Stimulated activated CD4-positive, alpha-beta T cell treated with anti-CD3 and anti-CD28 coated beads, Interleukin-4, amount 100 ng/mL, for 48 hours (primary cell): ENCODE measurements at places on chromosomes 13 and 19.

- no peak for DNase-seq
These were observed 174.9 kb downstream of the TNFSF13B start for GRCh38 chr13:108444448-108444847.

GRCh38 chr19:58368561-58369360 lies 6.2 kb upstream of the ZNF497 start:
- DNase-seq = no peak

DNA sequence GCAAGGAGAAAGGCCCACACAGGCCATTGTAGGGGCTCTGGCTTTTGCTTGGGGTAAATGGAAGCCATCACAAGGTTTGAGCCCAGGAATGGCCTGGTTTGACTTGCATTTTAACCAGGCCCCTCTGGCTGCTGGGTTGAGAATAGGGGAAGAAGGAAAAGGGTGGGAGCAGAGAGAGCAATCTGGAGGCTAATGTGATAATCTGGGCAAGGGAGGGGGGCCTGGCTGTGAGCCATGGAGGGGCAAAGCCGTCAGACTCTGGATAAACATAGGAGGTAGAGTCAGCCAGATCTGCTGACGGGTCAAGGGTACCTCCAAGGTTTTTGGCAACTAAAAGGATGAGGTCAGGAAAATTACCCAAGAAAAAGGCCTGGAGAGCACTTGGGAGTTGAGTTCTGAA lies 41.6 kb downstream of the RFX2 start:
- DNase-seq = no peak

DNA sequence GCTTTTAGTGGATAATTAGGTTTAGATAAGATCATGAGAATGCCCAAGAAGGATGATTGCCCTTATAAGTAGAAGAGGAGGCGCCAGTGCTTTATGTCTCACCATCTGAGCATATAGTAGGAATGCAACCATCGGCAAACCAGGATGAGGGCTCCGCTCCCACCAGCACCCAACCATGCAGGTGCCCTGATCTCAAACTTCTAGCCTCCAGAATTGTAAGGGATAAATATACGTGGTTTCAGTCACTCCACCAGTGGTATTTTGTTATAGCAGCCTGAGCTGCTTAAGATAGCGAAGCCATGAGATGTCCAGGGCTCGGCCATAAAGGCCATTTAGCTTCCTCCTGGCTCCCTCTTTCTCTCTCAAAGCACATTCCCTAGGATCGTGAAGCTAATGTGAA lies 413.9 kb downstream of the MZT1 start:
- no peak for DNase-seq

DNA sequence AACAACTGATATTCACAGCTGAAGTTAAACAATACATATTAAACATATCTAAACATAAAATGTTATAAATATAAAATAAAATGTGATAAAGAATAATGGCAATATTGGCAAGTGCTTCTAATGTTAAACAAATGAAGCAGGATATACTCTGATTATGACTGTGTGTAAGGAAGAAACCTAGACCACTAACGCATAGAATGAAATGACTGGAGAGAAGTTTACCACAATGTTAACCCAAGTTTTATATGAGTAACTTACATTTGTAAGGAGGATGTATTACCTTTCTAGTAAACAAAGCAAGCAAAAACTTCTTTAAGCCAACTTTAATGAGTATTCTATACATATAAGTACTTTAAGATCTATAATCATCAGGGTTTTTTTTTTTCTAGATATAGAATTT lies 43.0 kb downstream of the RB1 start:
- DNase-seq = no peak

GRCh38 chr13:73258406-73258805 lies 199.6 kb downstream of the KLF5 start:
- no peak for DNase-seq

DNA sequence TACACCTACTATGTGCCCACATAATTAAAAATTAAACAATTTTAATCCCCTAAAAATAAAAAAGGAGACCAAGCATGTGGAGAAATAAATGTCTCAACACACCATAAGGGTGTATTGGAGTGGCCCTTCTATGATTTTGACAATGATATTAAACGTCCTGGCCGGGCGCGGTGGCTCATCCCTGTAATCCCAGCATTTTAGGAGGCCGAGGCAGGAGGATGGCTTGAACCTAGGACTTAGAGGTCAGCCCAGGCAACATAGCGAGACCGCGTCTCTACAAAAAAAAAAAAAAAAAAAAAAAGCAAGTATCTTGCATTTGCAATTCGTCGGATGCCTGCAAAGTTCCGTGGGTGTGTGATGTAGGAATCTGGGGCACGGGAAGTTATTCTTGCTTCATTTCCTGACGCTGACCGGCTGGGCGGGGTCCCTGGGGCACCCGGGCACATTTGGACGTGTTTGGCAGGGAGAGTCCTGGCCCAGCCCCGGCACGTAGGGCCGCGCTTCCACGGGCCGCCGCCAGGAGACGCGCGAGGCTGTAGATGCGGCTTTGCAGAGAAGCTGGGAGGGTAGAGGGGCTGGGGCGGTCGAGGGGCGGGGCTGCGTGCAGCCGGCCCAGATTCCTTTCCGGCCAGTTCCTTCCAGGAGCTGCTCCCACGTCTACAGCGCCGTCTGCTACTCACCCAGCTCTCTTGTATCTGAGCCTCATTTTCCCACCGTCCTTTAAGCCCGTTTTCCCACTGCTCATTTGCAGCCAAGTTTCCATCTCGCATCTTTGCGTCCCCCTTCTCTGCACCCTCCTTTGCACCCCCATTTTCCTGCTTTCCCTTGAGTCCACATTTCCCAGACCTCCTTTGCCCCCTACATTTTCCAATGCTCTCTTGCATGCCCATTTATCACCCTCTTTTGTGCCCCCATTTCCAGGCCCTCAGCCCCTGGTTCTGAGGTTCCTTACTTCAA lies 2.2 kb upstream of the TSPAN16 start:
- peak; percentile 79 for DNase-seq

DNA sequence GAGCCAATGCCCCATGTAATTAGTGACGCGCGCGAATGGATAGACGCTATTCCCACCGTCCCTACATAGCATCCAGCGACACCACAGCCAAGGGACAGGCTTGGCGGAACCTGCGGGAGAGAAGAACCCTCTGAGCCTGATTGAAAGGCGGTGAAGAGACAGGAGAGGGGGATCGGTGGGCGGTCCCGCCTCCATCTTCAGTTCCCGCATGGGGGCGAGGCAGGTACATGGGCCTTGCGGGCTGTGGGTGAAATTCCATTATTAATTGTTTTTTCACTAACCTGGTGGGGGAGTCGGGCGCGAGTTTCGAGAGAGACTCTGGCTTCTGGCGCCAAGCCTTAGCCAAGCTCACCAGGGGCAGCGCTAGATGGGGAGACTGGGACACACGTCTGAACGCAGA lies 8.4 kb upstream of the TEX101 start:
- no peak for DNase-seq

- DNase-seq = no peak
These were observed 23.5 kb downstream of the NKPD1 start for GRCh38 chr19:45137179-45137761.

GRCh38 chr13:41588899-41589298 lies 131.5 kb downstream of the RGCC start:
- peak; percentile 29 for DNase-seq

DNA sequence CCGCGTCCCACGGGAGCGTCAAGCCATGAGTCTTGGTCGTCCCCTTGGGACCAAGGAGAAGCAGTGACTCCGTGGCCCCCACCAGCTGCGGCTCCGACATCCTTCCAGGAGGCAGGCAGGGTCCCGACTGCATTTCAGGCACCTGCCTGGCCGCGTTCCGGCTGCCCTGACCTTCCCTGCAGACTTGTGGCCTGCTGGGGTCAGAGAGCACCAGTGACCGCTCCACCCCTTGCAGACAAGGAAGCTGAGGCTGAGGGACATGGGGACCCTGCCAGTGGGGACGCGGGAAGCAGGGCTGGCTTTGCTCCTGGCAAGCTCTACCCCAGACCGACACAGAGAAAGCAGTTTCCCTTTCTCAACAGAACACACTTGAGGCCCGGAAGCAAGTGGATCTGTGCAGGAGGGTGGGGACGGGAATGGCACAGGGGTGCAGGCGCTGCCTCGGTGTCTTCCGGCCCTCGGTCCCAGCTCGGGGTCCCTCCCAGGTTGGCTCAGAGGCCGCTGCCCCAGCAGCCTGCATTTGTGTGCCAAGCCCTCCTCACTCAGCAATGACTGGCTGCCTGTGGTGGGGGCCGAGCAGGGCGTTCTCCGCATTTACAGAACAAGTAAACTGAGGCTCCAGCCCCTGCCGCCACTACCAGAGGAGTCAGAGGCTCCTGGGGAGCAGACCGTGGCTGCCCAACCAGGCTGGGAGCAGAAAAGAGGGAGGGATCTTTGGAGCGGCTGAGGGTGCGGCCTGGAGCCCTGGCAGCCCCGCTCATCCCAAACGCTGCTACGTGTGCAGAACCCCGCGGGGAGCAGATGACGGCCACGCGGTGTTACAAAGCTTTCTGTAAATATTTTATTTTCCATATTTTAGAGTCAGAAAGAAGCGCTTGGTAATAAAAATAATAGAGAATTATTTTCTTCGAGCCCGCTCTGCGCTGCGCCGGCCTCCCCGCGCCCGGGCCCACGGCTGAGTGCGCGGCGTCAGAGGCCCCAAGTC lies 43.9 kb downstream of the GAS6 start:
- DNase-seq = no peak

DNA sequence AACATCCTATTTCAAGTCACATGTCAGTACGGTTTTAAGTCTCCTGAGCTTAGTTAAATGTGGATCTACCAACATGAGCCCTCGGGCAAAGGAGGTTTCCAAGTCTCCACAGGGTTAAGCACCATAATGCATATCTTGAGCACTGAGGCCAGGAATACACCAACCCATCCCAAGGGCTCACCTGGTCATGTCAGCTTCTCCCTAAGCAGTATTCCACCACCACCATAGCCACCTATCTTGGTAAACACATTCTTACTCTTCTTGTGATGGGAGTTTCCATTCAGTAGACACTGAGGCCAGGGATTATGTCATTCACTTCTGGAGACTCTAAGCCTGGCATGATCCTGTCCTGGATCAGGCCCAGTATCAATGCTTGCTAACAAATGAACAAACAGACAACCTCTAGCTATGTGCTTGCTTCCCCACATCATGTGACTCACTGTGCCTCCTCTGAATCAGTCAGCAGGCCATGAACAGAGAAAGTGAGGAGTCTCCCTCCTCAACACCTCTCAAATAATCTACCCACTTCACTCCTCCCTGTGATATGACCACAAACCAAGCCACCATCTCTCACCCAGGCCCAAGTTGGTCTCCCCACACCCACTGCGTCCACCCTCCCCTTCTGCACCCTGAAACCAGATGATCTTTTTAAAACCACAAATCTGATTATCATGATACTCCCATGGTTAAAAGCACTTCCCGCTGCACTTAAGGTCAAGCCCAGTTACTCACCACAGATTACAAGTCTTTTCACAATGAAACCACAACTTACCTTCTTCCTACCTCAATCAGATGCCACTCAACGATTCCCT lies 5.8 kb downstream of the PEG3 start:
- DNase-seq = no peak

GRCh38 chr19:18842166-18842565 lies 10.4 kb downstream of the UPF1 start:
- no peak for DNase-seq

DNA sequence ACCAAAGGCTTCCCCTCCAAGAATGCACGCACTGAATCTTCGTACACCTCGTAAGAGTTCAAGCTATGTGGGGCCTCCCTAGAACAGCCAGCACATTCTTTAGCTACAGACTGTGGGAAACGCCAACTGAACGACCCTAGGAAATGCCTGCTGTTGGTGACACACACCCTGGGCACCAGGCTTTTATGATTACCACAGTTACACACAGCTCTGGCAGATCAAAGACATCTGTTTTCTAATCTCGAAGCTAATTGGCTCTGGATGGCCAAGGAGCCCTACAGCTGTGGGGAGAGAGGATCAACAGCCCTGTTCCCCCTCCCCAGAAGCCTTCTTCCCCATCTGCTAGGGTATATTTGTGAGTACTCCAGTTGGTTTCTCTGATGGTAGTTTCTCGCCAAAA lies 123.0 kb downstream of the COL4A1 start:
- DNase-seq = no peak

DNA sequence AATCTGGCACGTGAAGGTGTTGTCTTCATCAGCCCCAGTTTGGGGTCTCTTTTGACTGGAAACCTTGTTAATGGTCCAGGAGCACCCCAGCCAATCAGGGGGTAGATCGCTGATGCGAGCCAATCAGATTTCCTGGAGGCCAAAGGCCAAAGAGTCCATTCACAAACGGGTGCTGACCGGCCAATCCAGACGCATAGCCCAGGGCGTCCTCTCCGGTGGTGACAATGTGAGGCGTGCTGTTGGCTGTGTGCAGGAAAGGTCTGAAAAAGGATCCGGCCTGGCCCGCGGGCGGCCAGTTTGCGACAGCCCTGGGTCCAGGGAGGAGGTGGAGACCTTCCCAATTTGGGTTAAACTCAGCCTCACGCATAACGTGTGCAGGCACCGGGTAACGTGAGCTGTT lies 3.1 kb downstream of the MAST3 start:
- DNase-seq = no peak

DNA sequence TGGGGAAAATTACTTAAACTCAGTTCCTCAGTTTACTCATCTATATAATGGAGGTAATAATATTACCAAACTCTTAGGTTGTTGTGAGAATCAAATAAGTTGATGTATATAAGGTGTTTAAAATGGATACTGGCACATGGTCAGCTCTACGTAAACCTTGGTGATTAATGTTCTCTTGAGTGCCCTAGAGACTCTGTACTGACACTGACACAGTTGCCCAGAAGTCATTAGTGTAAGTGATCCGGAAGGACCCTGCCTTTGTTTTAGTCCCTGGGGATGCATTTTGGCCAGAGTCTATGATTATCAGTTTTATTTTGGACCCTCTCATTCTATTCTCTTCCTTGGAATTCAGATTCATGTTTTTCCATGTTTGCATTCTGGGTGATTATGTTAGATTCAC lies 31.9 kb downstream of the CHST8 start:
- DNase-seq = no peak

- DNase-seq = no peak
These were observed 183.0 kb downstream of the RFC3 start for GRCh38 chr13:34000955-34001354.

GRCh38 chr19:11435833-11436313 lies 438 bp downstream of the PRKCSH start:
- DNase-seq = no peak

DNA sequence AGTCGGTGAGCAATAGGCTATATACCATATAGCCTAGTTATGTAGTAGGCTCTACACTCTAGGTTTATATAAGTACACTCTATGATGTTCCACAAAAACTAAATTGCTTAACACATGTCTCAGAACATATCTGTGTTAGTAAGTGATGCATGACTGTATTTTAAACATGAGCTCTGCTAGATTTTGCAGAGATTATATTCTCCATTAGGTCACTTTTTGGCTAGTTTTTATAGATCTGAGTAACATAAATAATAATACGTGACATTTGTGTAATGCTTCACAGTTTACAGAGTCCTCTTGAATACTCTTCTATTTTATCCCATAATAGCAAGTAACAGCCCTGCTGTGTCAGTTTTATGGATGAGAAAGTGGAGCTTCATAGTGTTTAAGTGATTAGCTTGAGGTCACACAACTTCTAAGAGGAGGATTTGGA lies 47.8 kb downstream of the NDFIP2 start:
- DNase-seq = no peak

DNA sequence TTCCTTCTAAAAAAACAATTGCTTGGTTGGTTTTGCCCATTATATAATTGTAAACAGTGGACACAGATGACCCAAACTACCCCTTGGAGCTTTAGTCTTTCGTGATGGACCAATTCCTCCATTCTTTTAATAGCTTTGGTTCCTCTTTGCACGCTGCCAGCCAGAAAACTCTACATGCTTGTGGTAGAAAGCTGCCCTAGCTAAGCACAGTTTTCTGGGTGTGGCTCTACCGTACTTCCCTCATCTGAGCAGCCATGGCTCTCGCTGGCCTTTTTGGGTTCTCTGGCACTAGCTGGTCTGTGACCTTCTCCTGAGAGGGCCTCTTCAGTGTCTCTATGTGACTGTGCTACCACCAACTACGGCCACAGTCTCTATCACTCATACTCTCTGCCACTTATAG lies 29.9 kb upstream of the CEBPA start:
- DNase-seq = no peak
